ENCODE measurements at places on chromosomes 13 and 19.
A peak's percentile ranks its signal among the peaks of the same experiment; 100 is the strongest.

DNA sequence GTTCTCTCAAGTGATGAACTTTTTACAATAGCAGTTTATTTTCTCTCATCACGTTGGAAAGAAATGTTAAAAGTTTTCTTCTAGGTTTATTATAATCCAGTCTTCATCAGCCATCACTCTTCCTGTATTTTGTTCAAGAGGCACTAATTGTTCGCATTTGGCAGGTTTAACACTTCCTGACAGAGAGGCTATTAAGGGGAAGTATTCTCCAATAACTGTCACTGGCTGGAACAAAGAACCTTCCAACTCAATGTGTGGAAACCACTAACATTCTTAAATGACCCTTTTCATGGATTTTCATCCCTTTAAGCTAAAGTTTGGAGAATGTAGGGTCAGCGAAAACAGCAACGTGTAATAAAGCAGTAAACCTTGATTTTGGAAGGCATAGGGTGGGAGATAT, 145.1 kb downstream of the PCCA start:
- DNase-seq = no peak

DNA sequence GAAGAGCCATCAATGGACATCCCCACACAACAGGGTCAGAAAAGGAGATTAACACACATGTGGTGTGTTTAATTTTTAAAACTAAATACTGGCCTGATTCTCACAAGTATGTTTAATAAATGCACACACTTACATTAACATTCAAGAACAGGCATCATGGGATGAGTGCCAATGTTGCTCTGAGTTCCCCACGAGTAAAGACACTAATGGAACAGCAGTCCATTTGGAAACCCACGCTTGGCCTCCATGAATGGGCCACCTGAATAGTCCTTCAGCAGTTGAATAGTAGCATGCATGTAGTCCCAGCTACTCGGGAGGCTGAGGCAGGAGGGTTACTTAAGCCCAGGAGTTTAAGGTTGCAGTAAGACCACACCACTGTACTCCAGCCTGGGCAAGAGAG, 195.2 kb upstream of the IPO5 start:
- no peak for DNase-seq

DNA sequence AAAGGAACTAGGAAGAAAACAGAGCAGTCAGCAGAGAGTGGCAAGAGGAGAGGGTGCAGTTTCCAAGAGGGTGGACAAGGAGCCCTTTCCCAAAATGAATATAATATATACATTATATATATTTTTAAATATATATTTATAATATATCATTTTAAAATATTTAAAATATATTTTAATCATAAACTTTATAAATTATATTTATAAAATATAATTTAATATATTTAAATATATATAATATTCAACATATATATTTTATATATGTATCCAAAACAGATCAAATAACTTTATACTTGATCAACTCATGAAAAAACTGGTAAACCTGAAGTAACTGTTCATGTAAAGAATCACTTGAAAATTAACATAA, 328.6 kb downstream of the MYO16 start:
- DNase-seq = no peak

GRCh38 chr13:105087945-105088344, 1447.5 kb downstream of the EFNB2 start:
- no peak for DNase-seq

DNA sequence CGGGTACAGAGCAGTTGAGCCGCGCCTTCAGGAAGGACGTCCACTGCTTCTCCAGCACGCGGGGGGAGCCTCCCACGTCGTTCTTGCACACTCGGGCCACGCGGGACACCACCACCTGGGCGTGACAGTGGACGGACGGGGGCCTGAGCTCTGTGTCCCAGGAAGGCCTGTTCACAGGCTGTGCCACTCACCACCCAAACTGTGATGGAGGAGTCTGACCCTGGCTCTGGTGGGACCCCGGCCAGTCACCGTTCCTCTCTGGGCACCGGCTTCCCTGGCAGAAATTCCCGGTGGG, 7.0 kb downstream of the SEMA6B start:
- DNase-seq = no peak

DNA sequence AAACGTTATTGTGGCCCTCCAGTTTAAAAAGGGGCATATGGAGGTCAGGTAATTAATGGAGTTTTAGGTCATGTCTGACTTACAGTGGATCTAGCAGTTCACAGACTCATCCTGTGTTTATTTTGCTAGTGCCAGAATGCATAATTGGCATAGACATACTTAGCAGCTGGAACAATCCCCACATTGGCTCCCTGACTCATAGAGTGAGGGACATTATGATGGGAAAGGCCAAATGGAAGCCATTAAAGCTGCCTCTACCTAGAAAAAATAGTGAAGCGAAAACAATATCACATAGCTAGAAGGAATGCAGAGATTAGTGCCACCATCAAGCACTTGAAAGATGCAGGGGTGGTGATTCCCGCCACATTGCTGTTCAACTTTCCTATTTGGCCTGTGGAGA, 610.7 kb downstream of the SLITRK5 start:
- DNase-seq = no peak

DNA sequence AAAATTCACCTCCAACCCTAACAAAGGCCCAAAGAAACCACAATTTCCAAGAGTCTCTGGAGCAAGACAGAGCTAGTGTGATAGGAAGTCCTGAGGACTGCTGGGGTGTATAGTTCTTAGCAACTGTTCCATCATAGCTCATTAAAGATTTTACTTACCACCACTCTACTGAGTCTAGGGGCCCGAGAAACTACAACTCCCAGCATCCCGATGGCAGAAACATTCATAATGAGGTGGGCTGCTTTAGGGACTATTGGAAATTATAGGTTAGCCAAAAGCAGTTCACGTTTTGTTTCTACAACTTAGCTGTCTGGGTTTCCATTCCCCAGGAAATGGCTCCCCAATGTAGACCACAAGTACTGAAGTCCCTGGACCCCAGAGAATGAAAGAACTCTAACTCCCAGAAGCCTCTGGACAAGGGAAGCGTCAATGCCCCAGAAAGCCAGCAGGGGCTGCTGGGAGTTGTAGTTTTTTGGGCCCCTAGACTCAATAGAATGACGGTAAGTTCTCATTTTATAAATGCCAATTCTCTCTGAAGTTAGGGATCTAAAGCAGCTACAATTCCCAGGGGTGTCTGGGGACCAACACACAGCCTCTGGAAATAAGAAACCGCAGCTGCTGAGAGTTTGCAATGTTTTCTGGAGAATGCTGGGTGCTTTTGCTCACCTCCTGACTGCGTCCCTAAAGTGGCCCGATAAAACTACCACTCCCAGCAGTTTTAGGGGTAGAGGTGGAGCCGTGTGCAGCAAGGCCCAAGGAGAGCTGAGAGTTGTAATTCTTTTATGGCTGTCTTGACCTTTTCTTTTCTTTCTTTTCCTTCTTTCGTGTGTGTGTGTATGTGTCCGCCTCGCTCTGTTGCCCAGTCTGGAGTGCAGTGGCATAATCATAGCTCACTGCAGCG, 11.1 kb downstream of the FTL start:
- DNase-seq = peak; percentile 84

DNA sequence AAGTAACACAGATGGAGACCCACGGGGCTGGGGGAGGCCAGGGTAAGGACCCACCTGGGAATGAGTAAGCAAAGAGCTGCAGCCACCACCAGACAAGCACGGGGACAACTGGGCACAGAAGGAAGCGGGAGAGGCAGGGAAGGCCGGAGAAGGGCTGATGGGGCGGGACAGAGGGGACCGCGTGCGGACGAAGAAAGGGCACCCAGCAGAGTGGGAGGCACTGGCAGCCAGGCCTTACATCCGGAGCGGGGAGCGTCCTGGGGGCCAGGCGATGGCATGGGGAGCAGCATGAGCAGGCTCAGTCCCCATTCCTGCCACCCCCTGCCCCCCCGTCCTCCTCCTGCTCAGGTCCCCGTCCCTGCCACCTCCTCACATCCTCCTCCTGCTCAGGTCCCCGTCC, 3.0 kb downstream of the PROZ start:
- no peak for DNase-seq

- DNase-seq = no peak
These were observed 32.4 kb downstream of the EPSTI1 start for GRCh38 chr13:42959615-42960014.

DNA sequence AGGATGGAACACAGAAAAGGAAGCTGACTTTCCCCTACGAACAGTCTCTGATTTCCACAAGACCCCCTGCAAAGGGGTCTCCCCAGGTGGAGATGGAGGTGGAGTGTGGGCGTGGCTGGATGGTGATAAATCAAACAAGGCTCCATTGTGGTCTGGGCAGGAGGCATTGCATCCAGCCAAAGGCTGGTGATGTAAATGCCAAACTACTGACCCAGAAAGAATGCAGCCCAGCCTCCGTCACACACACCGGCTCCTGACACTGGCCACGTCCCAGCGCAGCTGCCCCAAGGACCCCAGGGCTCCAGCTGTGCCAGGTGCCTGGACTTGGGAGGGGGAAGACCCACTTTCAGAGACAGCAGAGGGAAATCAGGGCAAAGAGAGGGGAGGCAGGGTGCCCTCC, 6.3 kb downstream of the SLC7A1 start:
- no peak for DNase-seq

GRCh38 chr13:25945596-25945995, 106.2 kb downstream of the SHISA2 start:
- no peak for DNase-seq
